GM04504 (cell line): ENCODE measurements at places on chromosomes 11 and 22.

GRCh38 chr11:12677131-12677530 lies 2.9 kb downstream of the TEAD1 start:
- DNase-seq, result no peak

GRCh38 chr11:10302359-10302743 lies 2.5 kb upstream of the ADM start:
- DNase-seq, result no peak

GRCh38 chr11:102279641-102280170 lies 37.6 kb upstream of the BIRC3 start:
- no peak for DNase-seq

DNA sequence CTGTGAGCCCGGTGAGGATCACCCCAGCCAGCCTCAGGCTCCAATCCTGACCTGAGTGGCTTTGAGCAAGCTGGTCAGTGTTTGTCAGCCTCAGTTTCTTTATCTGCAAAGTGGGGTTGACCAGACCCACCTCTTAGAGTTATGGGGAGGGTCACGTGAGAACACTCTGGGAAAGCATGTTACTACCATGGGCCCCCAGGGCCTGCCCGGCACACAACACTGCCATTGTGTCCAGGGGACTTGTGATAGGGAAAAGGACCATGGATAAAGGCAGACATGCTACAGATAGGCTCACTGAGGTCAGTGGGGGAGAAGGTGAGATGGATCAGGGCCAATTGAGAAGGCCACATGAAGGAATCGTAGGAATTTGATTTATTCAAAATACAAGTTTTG lies 32.1 kb upstream of the SUSD2 start:
- no peak for DNase-seq

DNA sequence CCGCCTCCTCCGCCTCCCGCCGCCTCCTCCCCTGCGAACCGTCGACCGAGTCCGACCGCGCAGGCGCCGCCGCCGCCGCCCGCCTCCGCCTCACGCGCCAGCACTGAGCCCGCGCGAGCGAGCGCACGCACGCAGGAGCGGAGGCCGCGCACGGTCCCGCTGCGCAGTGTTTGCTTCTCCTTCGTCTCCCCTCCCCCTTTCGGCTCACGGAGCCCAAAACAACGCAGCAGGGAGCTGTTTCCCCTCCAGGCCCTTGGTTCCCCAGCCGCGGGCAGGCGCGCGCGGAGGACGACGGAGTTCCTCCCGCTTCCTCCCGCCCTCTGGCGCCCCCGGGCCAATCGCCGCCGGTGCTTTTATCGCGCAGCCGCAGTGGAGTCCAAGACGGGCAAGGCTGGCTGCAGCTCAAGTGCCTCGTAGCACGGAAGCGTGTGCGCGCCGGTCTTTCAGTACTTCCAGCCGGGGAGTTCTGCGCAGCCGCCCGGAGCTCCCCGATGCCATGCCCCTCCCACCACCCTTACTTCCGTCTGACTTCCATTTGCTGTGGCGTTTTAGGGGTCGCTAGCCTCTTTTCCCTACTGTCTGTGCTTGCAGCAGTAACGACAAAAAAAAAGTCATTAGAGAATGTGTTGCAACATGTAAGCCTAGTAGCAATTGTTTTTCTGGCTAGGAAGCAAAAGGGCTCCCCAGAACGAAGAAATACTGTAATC lies at the start of gene HNRNPUL2:
TSS of gene HNRNPUL2 (minus strand) at position 293 of the 707 bp plus-strand sequence. CDS start 301 bp downstream, outside the sequence.
- peak; percentile 98 for DNase-seq

DNA sequence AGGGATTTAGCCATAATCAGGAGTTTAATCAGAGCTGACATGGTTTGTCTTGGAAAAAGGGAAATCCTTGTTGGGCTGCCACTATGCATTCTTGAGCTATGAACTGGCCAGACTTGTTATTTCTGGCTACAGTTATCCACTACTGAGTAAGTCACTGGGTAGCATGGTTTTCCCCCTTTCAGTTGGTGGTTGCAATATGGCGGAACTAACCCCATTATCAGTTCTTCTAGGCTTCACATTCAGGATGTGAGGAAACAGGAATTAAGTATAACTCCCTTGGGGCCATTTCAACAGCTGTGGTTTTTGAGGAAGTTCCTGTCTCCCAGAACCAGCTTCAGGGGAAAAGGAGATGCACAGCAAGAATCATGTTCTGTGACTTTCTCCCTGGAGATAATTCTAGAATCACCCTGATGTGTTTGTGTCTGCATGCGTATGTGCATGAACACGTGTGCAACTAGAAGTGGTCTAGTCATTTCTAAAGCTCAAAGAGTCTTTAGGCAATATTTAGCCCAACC lies 103.0 kb upstream of the CD44 start:
- DNase-seq, result peak; percentile 81

- no peak for DNase-seq
Observed at GRCh38 chr22:33832558-33833151, 87.6 kb downstream of the LARGE1 start.

- DNase-seq, result no peak
Observed at GRCh38 chr11:36411202-36411640, 98.9 kb downstream of the TRAF6 start.

- no peak for DNase-seq
Observed at GRCh38 chr11:109821511-109821910, 271.7 kb upstream of the ZC3H12C start.

DNA sequence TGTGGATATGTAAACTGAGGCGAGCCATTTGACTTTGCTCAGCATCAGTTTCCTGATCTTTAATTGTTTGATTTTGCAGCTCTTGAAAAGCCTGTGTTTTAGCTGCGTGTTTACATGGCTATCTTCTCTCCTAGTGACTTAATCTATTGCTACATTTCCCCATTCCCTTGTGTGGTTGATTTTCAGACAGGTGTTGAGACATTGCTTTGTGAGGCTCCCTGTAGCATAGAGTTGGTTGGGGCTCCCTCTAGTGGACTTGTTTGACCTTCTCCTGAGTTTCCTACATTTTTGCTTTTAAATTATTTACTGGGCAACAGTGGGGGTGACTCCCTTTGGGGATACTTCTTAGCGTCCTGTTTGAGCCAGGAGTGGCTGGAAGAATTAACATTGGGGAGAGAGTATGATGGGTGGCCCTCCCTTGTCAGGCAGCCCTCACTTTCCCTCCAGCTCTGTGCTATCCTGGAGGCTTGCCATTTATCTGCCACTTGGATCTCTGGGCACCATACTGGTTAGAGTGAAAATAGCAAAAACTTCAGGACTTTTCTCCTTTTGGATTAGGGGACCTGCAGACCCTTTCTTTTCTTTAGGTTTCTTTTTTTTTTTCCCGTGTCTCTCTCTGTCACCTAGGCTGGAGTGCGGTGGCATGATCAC lies 9.2 kb upstream of the CBL start:
- DNase-seq, result peak; percentile 75

- no peak for DNase-seq
Observed at GRCh38 chr11:57425565-57426438, 1.1 kb downstream of the SLC43A3 start.

DNA sequence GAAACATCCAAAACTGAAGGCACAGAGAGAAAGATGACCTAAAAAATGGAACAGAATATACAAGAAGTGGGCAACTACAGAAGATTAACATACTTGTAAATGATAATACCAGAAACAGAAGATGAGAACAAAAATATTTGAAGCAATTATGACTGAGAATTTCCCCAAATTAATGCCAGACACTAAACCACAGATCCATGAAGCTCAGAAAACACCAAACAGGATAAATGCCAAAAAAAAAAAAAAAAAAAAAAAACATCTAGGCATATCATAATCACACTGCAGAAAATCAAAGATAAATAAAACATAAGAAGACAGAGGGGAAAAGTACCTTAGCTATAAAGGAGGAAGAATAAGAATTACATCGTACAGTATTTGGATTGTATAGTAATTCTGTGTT lies 65.3 kb downstream of the JAM3 start:
- DNase-seq, result no peak

DNA sequence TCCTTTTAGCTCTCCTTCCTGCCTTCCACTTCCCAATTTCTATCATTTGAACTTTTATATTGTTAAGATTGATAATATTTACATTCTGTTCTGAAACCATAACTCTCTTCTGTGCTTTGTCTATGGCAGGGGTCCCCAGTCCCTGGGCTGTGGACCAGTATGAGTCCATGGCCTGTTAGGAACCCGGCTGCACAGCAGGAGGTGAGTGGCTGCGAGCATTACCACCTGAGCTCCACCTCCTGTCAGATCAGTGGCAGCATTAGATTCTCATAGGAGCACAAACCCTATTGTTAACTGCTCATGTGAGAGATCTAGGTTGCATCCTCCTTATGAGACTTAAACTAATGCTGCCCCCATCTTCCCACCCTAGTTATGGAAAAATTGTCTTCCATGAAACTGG lies 48.4 kb upstream of the HEPHL1 start:
- no peak for DNase-seq

- DNase-seq, result no peak
Observed at GRCh38 chr11:959608-960007, 33.9 kb downstream of the AP2A2 start.

GRCh38 chr22:35399678-35400500 lies at the start of gene MCM5:
Gene MCM5, plus strand, starts transcription at chr22:35400140. Its CDS starts 299 bp downstream, at chr22:35400439.
- peak; percentile 94 for DNase-seq

DNA sequence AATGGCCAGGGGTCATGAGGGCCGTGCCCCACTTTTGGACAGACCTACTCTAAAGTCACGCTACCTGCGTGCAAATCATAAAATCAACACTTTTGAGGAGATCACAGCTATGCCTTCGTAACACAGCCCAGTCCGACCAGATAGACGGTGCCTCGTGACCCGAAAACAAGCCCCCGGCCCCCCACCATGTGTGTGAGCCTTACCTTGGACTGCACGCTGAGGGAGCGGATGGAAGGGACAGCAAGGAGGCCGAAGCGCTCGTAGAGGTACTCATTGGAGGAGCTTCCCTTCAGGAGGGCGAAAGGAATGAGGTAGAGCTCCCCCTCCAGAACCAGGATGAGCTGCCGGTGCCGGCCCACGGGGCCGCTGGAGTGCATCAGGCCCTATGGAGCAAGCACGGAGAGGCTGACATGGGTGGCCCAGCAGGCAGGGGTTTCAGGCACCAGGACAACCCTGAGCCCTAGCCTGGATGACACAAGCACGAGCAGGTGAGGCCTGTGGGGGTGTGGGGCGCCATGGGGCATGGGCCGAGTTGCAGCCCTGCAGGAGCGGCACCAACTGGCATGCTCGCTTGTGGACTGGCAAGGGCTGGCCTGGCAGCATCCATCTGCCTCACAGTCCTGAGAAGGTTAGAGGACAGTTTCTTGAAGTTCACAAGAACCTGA lies 82.2 kb upstream of the PITPNB start:
- DNase-seq, result no peak

DNA sequence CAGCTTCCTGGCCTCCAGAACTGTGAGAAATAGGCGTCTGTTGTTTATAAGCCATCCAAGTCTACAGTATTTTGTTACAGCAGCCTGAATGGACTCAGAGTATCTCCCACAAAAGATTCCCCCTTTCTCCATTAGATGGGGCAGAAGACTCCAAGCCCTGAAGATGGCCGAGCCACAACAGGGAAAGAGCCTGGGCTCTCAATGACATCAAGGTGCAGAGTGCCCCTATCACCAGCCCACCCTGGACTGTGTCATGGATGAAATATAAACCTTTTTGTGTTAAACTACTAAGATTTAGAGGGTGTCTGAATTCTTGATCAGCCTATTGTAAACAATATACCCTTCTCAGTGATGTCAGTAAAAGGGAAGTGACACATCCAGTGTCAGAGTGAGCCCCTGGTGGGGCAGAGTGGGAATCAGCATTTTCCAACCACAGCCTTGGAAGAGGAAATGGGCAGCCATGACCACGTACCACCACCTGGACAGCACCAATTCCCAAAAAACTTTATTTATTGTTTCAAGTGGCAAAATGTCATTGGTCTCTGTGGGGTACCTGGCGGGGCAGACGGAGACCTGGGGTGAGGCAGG lies 25.5 kb downstream of the TNKS1BP1 start:
- DNase-seq, result no peak

- DNase-seq, result peak; percentile 99
Observed at GRCh38 chr11:128497061-128497775, 90.1 kb downstream of the ETS1 start.

DNA sequence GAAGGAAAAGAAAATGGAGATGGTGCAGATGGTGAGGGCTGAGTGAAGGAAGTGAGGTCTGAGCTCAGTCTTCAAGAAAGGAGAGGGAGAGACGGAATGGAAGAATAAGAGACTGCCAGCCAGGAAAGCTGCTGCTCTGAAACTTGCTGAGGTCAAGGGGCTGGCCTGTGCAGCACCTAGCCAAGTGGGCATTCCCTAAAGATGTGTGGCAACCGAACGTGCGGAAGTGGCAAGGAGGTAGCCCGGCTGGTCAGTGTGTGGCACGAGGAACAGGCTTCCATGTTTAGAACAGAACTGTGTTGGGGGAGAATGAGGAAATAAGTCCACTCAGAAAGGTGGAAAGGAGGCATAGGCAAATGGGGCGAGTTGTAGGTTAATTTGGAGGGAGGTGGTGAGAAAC lies 7.6 kb upstream of the IGSF9B start:
- no peak for DNase-seq

DNA sequence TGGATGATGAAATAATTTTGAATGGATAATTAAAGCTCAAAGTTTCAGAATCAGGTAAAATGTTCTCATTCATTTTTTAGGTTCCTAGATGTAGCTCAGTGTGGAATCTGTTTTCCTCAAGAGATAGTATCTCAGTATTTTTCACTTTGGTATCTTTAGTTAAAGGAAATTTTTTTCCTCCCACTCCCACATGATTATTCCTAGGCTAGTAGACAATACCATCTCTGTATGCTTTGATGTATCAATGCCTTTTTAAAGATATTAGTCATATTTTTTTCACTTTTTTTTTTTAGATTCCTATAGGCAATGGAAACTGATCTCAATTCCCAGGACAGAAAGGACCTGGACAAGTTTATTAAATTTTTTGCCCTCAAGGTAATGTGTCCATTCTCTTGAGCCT lies 26.6 kb downstream of the ATG13 start:
- no peak for DNase-seq

DNA sequence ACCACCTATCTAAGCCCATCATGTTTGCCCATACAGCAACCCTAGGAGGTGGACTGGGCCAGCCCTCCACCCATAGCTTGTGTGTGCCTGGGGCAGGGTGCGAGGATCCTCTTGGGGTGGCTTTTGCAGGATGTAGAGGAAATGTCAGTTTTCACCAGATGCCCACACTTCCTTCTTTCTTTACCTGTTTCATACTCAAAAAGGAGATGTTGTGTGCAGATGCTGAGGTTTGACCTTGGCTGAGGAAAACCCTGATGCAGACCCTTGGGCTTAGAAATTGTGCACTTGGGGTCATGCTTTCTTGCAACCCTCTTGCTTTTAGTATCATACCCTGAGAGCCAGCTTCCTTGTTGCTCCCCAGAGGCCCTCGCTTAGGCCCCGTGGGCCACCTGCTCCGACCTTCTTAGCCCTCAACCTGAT lies 2.2 kb downstream of the HTR3A start:
- no peak for DNase-seq

DNA sequence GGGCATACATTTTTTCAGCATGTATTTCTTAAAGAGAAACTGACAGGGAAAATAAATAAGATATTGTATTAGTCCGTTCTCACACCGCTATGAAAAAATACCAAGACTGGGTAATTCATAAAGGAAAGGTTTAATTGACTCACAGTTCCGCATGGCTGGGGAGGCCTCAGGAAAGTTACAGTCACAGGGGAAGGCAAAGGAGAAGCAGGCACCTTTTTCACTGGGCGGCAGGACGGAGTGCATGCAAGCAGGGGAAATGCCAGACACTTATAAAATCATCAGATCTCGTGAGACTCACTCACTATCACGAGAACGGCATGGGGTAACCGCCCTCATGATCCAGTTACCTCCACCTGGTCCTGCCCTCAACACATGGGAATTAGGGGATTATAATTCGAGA lies 44.2 kb downstream of the PPFIA1 start:
- DNase-seq, result no peak

GRCh38 chr11:119157063-119157462 lies 8.2 kb downstream of the ABCG4 start:
- DNase-seq, result no peak

GRCh38 chr11:69686856-69687255 lies 11.7 kb upstream of the LTO1 start:
- DNase-seq, result no peak

GRCh38 chr22:26632422-26633155 lies 10.8 kb downstream of the CRYBA4 start:
- DNase-seq, result no peak
